ENCODE measurements at places on chromosomes 12 and 14.

DNA sequence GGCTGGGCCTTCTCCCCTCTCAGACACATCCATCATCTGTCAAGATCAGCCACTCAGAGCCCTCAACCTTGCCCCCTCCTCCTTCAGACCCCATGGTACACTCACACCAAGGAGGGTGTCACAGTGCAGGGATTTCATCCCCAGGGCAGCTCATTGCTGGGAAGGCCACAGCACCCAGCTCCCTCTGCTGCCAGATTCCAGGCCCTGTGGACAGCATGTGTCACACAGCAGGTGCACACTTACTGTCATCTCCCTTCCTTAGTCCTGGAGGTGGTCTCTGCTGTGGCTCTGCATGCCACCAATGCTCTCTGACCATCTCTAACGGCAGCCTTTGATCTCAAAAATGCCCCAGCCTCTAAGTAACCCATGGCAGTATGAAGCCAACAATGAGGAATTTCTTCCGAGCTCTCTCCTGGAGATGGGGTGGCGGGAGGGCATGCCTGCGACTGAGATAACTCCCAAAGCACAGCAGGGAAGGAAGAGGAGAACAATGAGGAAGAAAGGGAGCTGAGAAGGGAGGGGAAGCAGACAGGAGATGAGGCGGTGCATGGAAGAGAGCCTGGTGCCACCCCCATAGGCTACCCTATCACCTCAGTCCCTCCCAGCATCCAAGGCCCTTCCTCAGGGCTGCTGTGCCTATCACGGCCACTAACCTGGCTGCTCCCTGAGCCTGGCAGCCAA is 101.0 kb downstream of the SINHCAF start:
- peaks cover 4% of the 10 kb centered on the region for H3K36me3 ChIP-seq
- H3K4me1 ChIP-seq: peaks cover 24% of the 10 kb centered on the region
- DNase-seq: no peak

DNA sequence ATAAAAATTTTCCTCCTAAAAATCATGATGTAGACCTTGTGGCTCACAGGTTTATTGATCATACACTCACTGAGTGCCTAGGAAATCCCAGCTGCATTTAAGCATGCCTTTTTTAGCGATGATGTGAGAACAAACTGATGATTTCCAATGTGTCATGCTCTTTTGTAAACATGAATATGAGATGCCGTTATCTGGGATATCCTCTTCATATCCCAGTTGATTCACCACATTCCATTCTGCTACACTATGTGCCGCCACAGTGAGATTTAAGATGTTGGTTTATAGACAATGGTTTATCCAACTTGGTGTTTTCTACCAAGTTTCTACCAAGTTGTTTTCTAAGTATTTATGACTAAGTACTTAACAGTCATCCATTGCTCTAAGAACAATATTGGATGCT is 5.2 kb downstream of the OR4E1 start:
- H3K36me3 ChIP-seq: no peaks in the 10 kb centered on the region
- H3K4me1 ChIP-seq: no peaks in the 10 kb centered on the region
- no peak overlapping the region for H3K27ac ChIP-seq
- DNase-seq: no peak
- no peak overlapping the region for H3K4me3 ChIP-seq

DNA sequence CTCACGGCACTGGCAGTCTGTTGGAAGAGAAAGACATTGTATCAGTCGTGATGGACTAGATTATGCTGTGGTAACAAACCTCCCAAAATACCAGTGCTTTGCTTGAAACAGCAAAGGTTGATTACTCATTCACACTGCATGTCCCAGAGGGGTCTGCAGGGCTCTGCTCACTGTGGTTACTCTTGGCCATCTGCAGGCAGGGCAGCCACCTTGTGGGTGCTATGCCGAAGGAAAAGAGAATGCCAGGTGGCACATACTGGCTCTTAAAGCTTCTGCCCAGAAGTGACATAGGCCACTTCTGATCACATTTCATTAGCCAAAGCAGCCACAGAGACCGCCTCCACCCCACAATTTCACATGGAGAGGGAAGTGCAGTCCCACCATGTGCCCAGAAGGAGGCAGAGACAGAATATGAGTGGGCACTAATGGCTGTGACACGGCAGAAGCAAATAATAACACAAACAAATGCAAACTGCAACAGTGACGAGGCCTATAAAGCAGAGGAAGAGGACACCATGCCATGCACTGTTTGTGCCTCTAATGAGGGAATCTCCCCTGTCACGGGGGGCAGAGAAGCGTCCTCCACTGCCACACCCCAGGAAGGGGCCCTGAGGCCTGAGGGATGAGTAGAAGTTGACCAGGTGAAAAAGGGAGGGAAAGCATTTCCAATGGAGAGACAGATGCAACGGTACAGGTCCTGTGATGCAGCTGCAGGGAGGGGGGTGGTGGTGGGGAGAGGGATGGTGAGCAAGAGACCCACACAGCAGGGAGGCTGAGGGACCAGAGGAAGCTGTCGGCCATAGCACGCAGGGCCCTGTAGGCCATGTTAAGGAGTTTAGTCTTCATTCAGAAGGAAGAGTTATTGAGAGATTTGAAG is 51.7 kb upstream of the KICS2 start:
- H3K27me3 ChIP-seq: no peaks in the 10 kb centered on the region
- peak; percentile 44 for DNase-seq
- H3K4me3 ChIP-seq: no peak overlapping the region
- no peaks in the 10 kb centered on the region for H3K4me1 ChIP-seq
- H3K27ac ChIP-seq: no peak overlapping the region

GRCh38 chr12:9073076-9073475 is 42.6 kb downstream of the A2M start:
- H3K27ac ChIP-seq: no peak overlapping the region
- no peak overlapping the region for H3K4me3 ChIP-seq
- peaks cover 22% of the 10 kb centered on the region for H3K27me3 ChIP-seq
- no peaks in the 10 kb centered on the region for H3K36me3 ChIP-seq
- no peak for DNase-seq

DNA sequence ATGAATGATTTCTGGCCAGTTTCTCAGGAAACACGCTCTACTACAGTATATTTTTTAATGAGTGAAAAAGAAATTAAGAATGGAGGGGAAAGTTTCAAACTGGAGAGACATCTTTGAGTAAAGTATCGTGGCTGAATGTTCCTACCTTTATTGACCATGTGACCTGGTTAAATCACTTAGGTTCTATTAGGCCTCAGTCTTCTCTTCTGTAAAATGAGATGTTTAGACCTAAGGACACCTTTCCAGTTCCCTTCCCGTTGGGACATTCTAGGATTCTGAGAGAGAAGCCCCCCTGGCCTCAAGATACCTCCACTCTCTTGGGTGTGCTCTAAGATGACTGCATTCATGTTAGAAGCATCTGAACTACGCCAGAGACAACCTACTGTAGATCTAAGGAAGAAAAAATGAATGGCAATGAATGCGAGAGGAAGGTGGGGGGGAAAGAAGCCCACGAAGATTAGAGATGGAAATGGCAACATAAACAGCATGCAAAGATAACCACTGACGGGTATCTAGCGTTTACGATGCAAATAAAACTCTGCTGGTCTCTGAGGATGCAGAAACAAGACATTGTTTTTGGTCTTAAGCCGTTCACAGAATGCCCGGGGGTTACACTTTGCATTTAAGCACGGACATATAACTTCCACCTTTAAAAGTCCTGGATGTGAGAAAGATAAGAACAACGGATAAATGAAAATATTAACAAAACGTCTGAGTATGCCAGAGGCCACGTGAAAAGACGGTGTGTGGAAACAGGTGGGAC is 599 bp upstream of the CPSF6 start:
- H3K36me3 ChIP-seq: peaks cover 26% of the 10 kb centered on the region
- H3K4me3 ChIP-seq: peak overlapping the region; percentile 98
- no peaks in the 10 kb centered on the region for H3K27me3 ChIP-seq
- peak overlapping the region; percentile 98 for H3K27ac ChIP-seq
- DNase-seq: no peak
- peaks cover 27% of the 10 kb centered on the region for H3K4me1 ChIP-seq

- H3K4me1 ChIP-seq: peaks cover 23% of the 10 kb centered on the region
- peaks cover 19% of the 10 kb centered on the region for H3K27me3 ChIP-seq
- no peak overlapping the region for H3K27ac ChIP-seq
- peaks cover 11% of the 10 kb centered on the region for H3K36me3 ChIP-seq
Observed at GRCh38 chr12:49297695-49298060, 2.7 kb downstream of the PRPH start.

GRCh38 chr14:99654235-99654985 is 9.5 kb downstream of the HHIPL1 start:
- no peaks in the 10 kb centered on the region for H3K36me3 ChIP-seq
- no peak overlapping the region for H3K4me3 ChIP-seq
- peaks cover 9% of the 10 kb centered on the region for H3K4me1 ChIP-seq
- peak; percentile 52 for DNase-seq

GRCh38 chr12:68418137-68418460 is 85.9 kb upstream of the MDM1 start:
- no peak overlapping the region for H3K4me3 ChIP-seq
- no peak overlapping the region for H3K27ac ChIP-seq
- no peak for DNase-seq
- H3K27me3 ChIP-seq: no peaks in the 10 kb centered on the region
- H3K36me3 ChIP-seq: no peaks in the 10 kb centered on the region

DNA sequence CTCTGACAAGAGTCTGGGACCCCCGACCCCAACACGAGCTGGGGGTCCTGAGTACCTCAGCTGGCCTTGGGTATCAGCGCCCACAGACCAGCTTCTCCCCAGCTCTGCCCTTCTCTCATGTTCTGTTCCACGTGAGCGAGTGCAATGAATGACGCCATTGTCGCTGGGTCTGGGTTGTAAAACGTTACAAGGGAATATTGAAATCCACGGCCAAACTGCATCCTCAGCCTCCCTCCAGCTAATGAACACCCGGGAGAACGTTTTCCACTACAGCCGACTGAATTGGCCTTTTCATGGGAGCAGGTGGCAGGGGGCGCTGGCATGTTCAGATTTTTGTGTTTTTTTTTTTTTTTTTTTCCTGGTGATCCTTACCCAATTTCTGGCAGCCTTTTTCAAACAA is 34.7 kb downstream of the TBX5 start:
- no peaks in the 10 kb centered on the region for H3K36me3 ChIP-seq
- H3K27ac ChIP-seq: no peak overlapping the region
- H3K4me1 ChIP-seq: no peaks in the 10 kb centered on the region
- no peaks in the 10 kb centered on the region for H3K27me3 ChIP-seq

DNA sequence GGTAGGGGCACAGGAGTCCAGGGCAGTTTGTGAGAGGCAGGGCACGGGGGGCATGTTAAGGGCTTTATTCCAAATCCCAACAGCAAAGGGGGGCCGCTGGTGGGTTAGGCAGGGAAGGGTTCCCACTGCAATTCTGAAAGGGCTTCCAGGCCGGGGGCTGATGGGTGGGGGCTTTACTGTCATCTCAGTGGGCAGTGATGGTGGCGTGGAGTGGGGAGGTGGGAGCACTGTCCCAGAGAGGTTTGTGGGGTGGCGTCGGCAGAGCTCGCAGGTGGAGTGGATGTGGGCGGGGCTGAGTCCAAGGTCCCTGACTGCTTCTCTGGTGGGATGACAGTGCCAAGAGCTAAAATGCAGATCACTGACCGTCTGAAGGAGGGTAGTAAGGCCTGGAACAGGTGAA is 121.6 kb upstream of the EVL start:
- no peaks in the 10 kb centered on the region for H3K4me1 ChIP-seq
- H3K27me3 ChIP-seq: peaks cover 18% of the 10 kb centered on the region
- DNase-seq: no peak
- no peak overlapping the region for H3K4me3 ChIP-seq
- H3K27ac ChIP-seq: no peak overlapping the region

DNA sequence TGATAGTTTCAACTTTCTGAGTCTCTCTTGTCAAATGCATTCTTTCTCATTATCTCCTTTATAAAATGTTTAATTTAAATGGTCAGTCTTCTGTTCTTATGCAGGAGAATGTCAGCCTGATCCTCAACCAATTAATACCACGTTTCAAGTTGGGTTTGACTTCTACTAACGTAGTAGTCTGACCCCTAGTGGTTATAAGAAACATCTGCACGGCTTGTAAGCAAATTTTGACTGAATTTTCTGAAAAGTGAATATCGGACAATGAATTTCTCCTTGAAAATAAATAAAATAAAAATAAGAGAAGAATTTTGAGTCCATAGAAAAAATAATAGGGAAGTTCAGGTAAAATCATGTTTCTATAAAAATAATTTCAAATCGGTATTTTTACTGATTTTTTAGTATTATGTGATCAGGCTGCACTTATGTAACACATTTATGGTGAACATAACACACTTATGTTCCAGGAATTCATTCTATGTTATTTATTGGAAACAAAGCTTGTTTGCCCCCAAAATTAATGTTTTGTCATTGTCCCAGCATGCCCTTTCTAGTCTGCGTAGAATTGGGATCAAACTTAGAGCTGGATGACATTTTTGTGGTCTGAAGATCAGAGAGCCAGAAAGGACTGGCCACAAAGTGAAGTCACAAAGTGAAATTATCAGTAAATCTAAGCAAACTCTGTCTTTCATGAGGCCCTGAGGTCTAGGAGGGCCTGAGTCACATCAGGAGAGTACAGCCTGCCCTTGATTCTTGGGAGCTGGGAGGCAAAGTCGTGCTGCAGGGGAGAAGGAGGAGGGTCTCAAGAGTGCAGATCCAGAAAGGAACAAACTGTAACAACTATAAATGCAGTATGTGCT is 101.2 kb upstream of the STXBP6 start:
- peaks cover 5% of the 10 kb centered on the region for H3K4me1 ChIP-seq
- no peak overlapping the region for H3K27ac ChIP-seq
- no peak overlapping the region for H3K4me3 ChIP-seq
- DNase-seq: no peak
- H3K27me3 ChIP-seq: peaks cover 18% of the 10 kb centered on the region

- no peak for DNase-seq
- no peak overlapping the region for H3K4me3 ChIP-seq
- no peaks in the 10 kb centered on the region for H3K27me3 ChIP-seq
- H3K27ac ChIP-seq: no peak overlapping the region
Observed at GRCh38 chr14:39665075-39665475, 232.8 kb upstream of the FBXO33 start.

DNA sequence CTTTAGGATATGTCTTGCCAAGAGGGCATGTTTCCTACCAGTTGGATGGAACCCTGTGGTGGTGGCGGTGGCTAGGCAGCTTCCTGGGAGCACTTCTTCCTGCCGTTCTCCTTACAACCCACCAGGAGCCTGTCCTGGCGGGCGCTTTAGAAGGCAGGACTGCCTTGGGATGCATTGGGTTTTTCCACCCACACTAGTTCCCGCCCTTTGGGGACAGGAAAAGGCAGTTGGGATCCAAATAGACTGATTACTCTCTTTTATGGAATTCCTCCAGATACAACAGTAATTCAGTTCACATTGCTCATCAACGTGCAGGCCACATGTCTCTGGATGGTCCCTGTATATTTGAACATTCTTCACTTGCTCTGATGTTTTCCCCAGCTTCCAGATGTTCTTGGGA is 305.7 kb upstream of the SSTR1 start:
- H3K4me1 ChIP-seq: peaks cover 5% of the 10 kb centered on the region
- DNase-seq: no peak
- H3K27ac ChIP-seq: no peak overlapping the region

- H3K4me3 ChIP-seq: no peak overlapping the region
- H3K27ac ChIP-seq: no peak overlapping the region
- no peak for DNase-seq
- peaks cover 3% of the 10 kb centered on the region for H3K27me3 ChIP-seq
Observed at GRCh38 chr12:115823635-115824034, 453.9 kb downstream of the MED13L start.
